ENCODE measurements at places on chromosomes 2 and 18.

- DNase-seq = no peak
Measured at GRCh38 chr2:29724282-29724681, 197.1 kb downstream of the ALK start.

GRCh38 chr2:98793275-98793674, 62.3 kb upstream of the MGAT4A start:
- DNase-seq = no peak

GRCh38 chr2:108701208-108701607, 18.1 kb upstream of the RANBP2 start:
- DNase-seq = no peak

DNA sequence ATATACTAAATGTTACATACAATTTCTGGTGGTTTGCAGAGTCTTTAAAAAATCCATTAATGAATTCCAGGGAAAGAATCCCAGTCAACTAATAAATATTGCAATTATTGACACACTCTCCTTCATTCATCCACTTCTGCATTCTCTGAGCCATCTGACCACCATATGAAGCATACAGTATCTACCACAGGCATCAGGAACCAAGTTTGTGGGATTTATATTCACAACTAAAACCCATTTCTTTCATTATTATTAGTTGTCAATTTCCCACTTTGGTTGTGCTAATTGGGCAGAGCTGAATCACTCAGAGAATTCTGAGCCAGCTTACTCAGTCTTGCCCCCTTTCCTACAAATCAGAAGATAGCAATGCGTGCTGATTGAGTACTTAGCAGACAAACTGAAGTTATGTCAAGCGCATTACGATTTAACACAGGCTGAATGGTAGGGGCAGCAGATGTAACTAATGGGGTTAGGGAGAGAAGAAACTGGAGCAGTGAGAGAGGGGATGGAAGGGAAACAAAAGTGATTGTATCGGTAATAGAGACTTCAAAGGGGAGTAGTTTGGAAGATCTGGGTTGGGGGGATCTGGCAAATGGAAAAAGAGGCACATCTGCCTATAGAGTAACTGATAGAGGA, 52.3 kb downstream of the ZEB2 start:
- DNase-seq = no peak

DNA sequence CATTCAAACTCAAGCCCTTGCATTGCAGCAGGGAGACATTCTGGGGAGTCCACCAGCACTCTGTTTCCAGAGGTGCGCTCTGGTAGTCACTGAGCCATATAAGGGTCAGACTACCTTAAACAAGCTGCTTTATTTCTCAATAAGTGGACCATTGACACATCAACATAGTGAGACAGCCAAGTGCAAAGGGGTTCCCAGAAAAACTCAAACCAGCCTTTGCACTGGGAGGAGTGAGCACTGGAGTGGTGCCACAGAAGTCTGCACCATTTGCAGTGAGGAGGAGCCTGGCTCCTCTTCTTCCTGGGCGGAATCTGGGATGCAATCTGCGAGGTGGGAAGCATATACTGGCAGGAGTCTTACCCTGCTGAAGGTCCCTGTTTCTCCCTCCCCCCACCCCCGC, 86.4 kb downstream of the OSR1 start:
- no peak for DNase-seq

GRCh38 chr2:112749755-112750559, 14.5 kb downstream of the CKAP2L start:
- no peak for DNase-seq

- DNase-seq = no peak
Measured at GRCh38 chr2:188452084-188452483, 160.4 kb downstream of the GULP1 start.

DNA sequence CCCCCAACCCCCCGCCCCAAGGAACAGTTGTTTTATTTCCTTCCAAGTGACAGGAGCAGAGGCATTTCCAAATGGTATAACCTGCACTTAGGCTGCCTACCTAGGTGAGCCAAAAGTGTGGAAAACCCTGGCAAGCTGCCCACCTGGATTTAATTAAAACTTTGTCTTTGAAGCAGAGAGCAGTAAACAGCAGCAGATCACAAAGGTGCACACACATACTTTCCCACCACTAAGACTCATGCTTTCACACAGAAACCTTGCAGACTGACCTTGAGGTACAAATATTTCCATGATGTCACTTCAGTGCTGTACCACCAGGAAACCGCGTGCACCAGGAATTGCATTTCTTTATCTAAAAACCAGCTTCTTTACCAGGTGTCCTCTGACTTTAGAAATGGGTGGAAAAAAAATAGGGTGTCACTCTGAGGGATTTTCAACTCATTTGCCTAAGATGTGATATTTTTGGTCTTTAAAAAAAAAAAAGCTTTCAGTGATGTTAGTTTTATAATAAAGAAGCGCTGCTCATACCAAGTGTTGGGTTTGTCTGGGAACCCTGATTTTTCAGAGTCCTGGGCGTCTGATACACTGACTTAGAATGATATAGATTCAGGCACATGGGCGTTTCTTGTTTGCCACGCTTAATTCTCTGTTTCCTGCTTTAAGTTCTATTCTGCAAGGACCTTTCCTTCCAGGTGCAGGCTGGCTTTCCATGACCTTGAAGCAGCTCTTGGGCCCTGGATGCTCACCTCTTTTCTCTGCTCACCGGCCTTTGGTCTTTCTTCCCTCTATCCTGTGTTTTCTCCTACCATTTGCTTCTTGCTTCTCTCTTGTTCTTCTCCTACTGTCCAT, 70.7 kb upstream of the BCL2L11 start:
- DNase-seq = no peak

DNA sequence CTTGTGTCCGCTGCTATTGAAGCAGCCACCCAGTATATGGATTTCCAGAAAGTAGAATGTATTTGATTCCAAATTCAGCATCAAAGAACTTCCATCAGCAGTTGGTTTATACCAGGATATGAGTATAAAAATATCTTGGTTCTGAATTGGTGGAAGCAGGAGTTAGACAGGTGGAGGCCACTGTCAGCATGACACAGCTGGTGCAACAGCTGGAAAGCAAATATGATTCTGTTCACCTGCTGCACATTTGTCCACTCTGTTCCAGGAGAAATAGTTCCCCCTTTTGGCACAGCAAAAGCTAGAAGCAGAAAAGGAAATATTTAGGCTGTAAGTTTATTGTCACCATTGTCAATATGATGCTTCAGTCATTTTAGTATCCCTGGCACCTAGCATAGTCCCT, 41.2 kb downstream of the KIAA2012 start:
- DNase-seq = no peak

- DNase-seq = no peak
Measured at GRCh38 chr2:38039121-38039910, 36.6 kb downstream of the CYP1B1 start.

DNA sequence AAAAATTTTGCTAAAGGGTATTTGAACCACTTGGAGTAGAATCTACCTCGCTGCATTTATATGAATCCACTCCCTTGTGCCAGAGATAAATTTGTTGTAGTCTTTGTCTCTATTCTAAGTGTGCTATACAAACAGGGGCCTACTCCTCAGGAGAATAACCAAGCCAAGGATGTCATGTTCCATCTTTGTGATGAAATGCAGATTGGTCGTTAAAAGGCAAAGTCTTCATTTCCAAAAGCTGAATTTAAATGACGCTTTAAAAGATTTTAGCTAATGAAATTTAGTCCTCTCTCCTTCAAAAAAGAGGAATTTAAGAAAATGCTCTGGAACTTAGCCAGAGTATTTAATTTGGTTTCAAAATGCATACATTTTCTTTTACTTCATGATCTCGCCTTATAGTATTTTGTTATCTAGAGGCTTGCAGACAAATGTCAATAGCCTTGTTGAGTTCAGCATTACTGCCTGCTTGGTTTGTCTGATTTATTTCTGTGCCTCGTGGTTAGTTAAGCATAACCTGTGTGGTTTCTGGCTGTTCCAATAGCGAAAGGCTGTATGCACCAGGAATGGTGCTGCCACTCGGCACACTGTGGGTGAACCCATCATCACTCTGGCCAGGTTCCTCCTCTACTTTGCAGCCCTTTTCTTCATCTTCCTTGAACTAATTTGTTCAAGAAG, 417.6 kb downstream of the ZNF521 start:
- no peak for DNase-seq

GRCh38 chr2:190036071-190036470, 26.5 kb downstream of the MSTN start:
- no peak for DNase-seq

DNA sequence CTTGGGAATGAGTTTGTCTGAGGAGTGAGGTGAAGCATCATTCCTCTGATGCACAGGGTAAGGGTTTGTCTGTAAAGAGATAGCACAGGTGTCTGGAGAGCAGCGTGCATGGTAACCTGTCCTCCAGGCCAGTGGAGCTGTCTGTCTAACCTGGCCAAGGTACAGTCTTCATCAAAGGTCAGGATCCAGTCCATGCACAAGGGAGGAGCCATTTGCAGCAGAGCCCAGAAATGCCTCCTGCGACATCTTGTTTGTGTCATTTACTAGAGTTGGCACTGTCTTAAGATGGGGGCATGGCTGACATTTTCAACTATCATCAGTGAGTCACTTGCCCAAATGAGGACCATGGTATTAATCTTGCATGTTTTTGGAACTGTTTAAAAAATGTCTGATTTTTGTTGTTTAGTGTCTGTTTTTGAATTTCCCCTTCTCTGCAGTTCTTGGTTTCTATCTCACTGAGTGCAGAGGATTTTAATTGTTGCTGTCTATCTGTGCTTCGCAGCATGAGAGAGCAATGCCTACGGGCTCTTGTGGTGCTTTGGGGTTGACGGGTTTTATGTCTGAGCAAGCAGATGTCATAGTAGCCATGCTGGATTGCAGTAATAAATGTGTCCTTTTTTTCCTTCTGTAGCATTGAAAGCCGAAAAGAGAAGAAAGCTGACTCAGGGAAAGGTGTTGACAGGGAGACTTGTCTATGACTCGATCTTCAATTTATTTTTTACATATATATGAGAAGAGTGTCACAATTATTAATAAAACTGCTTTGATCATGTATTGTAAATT, 91.3 kb downstream of the DPP4 start:
- DNase-seq = no peak

- DNase-seq = no peak
Measured at GRCh38 chr2:72172478-72172877, 24.8 kb upstream of the CYP26B1 start.

DNA sequence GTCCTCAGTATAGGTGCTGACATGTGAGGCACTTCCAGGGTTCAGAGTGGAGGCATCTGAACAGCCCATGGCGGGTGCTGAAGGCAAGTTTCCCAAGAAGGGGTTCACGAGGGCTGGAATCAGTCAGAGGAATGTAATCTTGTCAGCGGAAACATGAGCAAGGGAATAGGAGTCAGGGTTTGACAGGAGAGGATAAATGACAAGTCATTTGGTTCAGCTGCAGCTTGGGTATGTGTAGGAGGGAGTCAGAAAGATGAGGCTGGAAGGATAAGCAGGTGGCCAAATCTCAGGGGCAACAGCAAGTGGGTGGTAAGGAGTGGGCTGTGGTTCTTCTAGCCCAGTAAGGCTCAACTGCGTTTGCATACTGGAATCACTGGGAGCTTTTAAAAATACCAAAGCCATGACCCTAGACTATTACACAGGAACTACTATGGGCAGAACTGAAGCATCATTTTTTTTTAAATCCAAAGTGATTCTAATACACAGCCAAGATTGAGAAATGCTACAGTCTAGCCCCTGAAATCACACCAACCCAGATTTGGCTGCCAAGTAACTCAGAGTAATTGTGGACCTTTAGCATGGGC, 41.8 kb upstream of the NAB1 start:
- no peak for DNase-seq

DNA sequence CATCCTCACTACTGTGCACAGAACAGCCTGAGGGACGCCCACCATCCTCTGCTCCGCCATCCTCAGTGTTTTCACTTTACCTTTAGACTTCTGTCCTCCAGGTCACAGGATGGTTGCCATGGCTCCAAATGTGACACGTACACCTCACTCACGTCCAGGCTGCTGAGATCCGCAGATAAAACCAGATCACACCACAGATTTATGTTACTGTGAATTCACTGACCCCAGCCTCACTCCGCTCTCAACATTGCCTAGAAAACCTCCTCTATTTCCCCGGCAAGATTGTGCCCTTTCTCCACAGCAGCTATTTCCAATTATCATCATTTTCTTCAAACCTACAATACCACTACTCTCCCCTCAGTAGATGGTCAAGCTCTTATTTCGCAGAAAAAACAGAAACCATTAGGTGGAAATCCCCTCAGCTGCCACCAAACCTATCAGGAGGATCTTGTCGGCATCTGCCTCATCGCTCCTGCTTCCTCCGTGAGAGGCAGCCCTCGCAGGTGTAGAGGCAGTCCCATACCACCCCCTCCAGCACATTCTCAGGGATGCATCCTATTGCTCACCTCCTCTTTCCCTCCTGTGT, 49.8 kb upstream of the SLC1A4 start:
- DNase-seq = no peak

DNA sequence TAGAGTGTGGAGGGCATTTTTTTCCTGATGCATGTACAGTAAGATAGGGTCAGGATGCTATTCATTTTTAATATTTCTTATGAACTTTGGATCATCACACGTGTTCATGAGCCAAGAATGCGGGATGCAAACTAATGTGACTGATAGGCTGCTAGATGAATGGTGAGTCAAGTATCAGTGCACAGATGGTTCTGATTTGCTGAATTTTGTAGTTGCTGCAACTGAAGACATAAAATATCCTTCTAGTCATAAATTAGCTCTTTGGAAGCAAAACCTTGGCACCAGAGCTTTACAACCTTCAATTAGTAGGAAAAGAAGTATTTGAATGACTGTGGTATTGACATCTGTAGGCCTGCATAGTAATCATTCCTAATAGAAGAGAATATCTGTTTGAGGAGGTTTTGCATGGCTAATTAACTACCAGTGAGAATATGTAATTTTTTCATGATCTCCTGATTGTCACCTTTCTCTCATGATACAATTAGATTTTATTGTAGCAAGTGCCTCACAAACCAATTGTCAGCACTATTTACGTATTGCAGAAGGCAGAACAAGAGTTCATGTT, 94.0 kb downstream of the VRK2 start:
- DNase-seq = no peak

- DNase-seq = no peak
Measured at GRCh38 chr2:8586457-8587051, 95.3 kb upstream of the ID2 start.

DNA sequence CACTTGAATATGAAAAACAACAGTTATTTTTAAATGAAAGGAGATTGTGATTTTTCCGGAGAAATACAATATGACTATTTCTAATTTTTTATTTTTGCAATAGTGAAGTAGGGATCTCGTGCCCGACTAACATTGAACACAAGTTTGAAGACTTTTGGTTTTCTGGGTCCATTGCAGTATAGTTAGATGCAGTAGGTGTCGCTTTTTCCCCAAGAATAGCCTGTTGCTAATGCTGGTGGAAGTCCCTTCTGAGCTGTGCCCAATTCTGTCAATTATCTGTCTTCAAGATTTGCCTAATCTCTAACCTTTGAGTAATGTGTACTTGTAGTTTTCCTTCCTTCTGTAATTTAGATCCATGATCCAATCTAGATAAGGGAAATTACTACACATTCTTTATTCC, 36.5 kb downstream of the SEMA4F start:
- peak; percentile 37 for DNase-seq

DNA sequence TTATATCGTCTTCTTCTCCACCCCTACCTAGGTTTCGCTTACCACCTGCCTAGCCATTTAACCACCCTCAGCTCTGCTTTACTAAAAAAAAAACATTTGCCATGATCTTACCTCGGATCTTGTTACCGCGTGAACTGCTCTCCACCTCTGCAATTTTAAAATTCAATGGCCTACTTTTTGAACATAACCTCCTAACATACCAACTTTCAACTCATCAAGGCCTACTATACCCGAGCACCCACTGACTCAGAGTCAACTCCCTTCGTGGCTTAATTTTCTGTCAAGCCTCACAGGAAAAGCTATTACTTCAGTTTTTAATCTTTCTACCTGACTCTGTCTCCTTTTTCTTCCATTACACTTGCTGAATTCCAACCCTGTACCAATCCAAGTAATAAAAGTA, 55.7 kb downstream of the ATAD2B start:
- DNase-seq = no peak

All from retinal pigment epithelial cell (primary cell).